ENCODE measurements at places on chromosomes 4 and X.

DNA sequence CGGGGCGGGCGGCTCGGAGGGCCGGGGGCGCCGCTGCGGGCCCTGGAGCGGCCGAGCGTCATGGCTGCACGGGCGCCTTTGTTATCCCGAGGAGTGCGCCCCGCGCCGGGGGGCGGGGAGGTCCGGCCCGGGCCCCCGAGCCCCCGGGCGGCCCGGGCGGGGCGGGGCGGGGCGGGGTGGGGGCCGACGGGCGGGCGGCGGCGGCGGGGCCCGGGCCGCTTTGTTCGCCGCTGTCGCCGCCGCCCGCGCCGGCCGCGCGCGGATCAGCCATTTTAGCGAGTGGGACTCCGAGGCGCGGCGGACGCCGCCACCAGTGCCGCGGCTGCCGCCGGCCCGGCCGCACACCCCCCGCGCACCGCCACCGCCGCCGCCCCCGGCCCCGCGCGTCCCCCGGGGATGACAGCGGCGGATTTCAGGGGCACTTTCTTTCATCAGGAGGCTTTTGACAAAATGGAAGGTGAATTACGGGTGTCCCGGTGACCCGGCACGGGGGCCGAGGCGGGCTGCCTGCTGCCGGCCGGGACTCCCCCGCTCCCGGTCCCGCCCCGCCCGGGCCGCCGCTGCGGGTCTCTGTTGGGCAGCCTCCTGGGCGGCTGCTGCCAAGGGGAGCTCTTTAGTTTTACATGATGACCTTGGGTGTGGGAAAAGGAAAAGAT, 1.2 kb downstream of the HMGB3 start:
- no peak for DNase-seq

- DNase-seq = no peak
Measured at GRCh38 chrX:136759968-136760367, 20.8 kb downstream of the ARHGEF6 start.

DNA sequence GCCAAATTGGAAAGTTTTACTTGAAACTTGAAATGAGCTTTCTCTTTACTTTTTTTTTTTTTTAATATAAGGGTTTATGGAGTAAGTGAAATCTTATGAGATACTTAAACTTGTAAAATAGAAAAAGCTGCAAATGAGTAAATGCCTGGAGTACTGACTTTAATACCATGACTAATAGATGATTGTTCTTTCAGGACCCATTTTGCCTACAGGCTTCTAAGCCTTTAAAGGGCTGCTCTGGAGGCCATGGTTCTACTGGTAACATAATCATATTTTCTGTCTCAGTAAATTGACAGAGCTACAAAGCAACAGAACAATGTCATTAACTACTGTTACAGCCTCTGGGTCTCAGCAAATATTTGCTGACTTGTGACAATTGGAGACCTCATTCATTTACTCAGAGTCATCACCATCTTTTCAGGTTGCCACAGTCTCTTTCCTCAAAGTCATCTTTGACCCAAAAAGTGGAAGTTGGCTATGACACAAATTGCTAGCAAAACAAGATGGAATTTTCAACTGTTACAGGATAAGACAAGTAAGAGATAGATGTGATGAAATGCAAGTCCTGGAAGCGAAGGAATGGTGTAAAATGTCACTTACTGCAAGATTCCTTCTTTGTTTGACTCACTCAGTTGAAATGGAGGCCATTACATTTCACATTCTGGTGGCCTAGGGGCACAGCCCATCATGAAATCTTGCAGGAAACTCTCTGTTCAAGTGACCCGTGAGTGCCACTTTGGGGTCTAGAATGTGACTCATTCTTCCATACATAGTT, 132.7 kb downstream of the BTC start:
- DNase-seq = no peak

- peak; percentile 31 for DNase-seq
Measured at GRCh38 chrX:40176351-40177116, 78.8 kb upstream of the BCOR start.

- DNase-seq = no peak
Measured at GRCh38 chrX:45722471-45722870, 521.8 kb upstream of the DIPK2B start.

GRCh38 chr4:25368315-25368714, 8.7 kb upstream of the ANAPC4 start:
- DNase-seq = no peak

- no peak for DNase-seq
Measured at GRCh38 chr4:74504212-74504611, 59.3 kb downstream of the AREG start.

DNA sequence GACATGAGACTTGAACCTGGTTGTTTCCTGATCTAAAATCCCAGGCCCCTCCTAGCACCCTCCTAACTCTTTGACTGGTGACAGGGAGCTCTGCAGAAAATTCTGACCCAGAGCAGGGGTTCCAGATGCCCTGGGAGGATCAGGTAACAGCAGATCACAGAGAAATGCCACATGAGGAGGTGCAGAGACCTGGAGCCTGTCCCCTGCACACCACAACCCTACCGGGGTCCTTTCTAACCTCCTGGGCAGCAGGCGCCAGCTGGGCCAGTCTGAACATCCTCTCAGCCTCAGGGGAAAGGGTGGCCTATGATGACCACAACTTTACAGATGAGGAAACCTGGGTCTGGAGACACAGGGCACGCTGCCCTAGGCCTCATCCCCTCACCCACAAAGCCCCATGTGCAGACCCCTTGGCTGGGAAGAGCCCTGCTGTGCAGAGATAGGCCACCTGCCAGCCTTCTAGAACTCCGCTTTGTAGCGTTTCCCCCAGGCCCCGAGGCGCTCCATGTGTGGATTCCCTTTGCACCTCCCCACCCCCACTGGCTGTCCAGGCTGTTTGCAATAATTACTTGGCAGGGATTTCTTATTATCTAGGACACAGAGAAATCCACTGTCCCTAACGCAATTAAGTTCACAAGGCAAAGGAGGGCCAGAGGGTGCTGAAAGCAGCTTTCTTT, 36.5 kb downstream of the WDR1 start:
- DNase-seq = no peak

GRCh38 chr4:54423066-54423465, 194.0 kb downstream of the PDGFRA start:
- no peak for DNase-seq

DNA sequence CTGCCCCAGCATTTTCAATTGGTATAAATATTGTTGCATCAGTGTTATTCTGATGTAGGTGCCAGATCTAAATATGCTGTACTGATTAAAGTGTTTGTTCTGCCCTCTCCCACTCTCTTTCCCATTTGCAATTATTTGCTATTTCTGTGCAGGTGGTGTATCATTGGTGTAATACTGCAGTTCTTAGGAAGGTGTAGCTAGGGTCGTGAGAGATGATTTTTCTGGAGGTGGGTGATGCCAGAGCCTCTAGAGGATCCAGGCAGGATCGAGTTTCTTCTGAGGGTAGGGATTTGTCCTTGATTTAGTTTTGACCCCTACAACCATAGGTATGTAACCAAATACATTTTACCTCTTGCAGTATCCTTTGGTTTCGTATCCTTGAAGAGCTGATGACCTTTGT, 1.9 kb downstream of the SMAD1 start:
- no peak for DNase-seq

DNA sequence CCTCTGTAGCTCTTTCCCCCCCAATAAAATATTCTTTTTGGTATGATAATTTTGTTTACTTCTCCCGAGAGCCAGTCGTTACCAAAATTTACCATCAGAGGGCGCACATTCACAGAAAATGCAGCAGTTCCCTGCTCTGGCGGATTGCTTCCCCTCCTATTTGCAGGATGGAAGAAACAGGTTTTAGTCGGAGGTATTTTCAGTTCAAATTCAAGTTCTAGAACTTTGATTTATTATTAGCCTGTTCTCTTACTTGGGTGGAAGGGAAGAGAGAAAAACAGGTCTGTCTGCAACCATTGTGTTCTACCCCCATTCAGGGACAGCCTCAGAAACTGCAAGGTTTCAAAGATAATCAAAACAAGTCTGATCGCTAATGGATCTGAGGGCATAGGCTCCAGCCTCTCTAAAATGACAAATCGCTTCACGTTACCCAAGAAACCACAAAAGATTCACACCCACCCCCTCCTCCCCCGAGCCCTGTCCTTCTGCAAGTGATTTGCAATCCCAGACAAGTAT, 263.8 kb upstream of the RPS6KA3 start:
- DNase-seq = peak; percentile 26
